ENCODE measurements at places on chromosomes 6 and 20.

DNA sequence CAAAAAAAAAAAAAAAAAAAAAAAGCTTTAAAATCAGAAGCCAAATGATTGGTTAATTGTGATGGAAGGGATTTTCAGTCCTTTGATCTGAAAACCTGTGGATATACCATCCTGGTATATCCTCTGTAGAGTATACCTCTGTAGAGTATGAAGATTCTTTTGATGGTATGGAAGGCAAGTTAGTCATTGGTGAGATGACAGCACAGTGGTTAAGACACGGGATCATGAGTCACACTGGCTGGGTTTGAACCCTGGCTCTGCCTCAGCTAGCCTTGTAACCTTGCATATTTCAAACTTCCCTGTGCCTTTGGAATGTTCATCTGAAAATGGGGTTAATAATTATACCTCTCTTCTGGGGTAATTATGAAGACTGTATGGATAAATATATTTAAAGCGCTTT, 179.3 kb downstream of the CARMIL1 start:
- DNase-seq, result peak; percentile 39

- DNase-seq, result no peak
Measured at GRCh38 chr20:1626528-1627199, 6.9 kb upstream of the SIRPB1 start.

- DNase-seq, result no peak
Measured at GRCh38 chr6:118621799-118622470, 29.5 kb downstream of the CEP85L start.

GRCh38 chr6:27280064-27280539, 32.0 kb downstream of the POM121L2 start:
- DNase-seq, result no peak

- no peak for DNase-seq
Measured at GRCh38 chr6:111562246-111562645, 43.4 kb downstream of the TRAF3IP2 start.

DNA sequence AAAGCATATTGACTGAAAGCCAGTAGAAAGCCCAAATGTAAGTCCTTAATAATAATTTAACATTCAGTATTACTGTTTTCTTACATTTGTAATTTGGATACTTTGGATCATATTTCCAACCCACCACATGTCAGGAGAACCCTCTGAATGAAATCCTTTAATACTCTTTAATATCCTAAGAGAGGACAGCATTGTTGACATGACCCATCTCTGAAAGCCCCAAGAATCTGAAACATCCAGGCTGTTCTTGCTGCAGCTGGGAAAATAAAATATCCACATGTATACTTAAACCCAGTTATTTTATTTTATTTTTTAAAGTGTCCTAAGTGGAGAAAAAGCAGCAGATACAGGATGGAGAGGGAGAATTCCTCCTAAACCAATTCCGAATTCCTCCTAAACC, 130.8 kb upstream of the RIPOR2 start:
- DNase-seq, result no peak

DNA sequence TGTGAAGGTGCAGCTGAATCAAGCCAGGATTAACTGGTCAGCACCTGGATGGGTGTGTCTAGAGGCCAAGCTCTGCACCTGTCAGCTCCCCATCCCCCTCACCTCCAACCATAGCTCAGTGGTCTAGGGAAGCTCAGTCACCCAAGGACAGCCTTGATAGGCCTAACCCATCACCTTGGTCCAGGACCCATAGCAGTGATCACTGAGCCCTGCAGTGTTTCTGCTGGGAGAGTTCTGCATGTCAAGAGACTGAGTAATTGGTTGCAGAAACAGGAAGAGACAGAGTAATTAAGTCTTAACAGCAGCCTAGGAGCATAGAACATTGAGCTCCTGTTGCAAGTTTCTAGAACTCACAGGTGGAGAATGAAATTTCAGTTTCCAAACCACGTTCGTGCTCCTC, 18.7 kb upstream of the RALGAPB start:
- DNase-seq, result no peak

DNA sequence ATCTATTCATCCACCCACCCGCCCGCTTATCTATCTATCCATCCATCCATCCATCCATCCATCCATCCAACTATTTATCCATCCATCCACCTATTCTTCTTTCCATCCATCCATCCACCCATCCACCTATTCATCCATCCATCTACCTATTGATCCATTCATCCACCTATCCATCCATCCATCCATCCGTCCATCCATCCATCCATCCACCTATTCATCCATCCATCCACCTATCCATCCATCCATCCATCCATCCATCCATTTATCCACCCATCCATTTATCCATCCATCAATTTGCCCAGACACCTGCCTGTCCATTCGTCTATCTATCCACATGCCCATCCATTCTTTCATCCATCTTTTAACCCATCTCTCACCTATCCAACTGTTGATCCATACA, 71.1 kb upstream of the PMEPA1 start:
- DNase-seq, result no peak

- no peak for DNase-seq
Measured at GRCh38 chr6:169959136-169960002, 207.9 kb downstream of the ERMARD start.

- DNase-seq, result no peak
Measured at GRCh38 chr6:125123468-125124048, 30.0 kb upstream of the TPD52L1 start.

- DNase-seq, result no peak
Measured at GRCh38 chr20:50386641-50386960, 123.6 kb upstream of the PTPN1 start.

- no peak for DNase-seq
Measured at GRCh38 chr6:31474871-31475286, 23.1 kb upstream of the MICB start.

- no peak for DNase-seq
Measured at GRCh38 chr20:33673410-33674293, 576 bp downstream of the NECAB3 start.

GRCh38 chr20:2742934-2743559, 50.5 kb downstream of the EBF4 start:
- peak; percentile 32 for DNase-seq

- DNase-seq, result no peak
Measured at GRCh38 chr20:4657096-4657495, 64.6 kb upstream of the PRND start.

DNA sequence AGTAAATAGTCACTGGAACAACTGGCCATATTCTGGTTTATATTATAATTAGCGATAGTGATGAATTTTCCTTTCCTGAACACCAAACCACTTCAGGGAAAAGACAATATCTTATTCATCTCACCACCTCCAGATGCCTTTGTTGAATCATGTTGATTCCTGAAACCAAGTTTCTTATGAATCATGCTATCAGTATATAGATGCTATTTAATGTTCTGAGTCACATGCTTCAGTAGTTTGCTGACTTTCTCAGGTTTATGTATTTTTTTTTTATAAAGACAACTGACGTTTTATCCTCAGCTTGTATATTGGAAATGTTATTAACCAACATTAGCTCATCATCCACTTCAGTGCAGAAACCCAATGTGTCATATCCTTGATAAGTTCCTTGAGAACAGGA, 710.2 kb upstream of the POU3F2 start:
- no peak for DNase-seq

GRCh38 chr6:167881327-167881726, 54.6 kb downstream of the AFDN start:
- no peak for DNase-seq

GRCh38 chr6:167442796-167443680, 118.2 kb downstream of the TTLL2 start:
- DNase-seq, result no peak

- no peak for DNase-seq
Measured at GRCh38 chr6:151359486-151359885, 31.9 kb downstream of the ZBTB2 start.

GRCh38 chr6:15283986-15284361, 38.1 kb downstream of the JARID2 start:
- no peak for DNase-seq
